ENCODE measurements at places on chromosomes 6 and 20. TPM values are rescaled to one million over a fixed set of nuclear protein-coding genes. Genes with fewer than 3 reads are reported as not detected.

The SEMG1 gene
- total RNA-seq: 4.0 TPM

The KIFC1 gene
- total RNA-seq: 61.7 TPM

The TCF21 gene
- total RNA-seq: 0.08 TPM

The ADGRB3 gene
- total RNA-seq: 1.9 TPM

The SIM1 gene
- total RNA-seq: 0.23 TPM

The LY6G6F gene
- not detected for total RNA-seq

DNA sequence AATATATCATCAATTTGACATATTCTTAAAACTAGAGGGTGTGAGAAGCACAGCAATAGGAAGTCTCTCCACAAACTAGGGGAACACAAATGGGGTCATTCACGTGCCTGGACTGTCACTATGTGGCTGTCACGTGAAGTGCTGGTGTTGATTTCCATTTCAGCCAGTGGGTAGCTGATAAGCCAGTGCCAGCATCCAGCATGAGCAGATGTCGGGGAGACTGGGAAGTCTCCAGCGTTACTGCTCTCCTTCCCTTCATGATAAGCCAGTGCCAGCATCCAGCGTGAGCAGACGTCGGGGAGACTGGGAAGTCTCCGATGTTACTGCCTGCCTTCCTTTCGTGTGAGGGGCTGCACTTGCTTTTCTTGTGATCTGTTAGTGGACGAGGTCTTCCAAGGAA lies 5.6 kb upstream of the SLC17A9 start:
- H3K36me3 ChIP-seq: peaks cover 57% of the 10 kb centered on the region
- H3K27me3 ChIP-seq: no peaks in the 10 kb centered on the region
- no peak overlapping the region for H3K27ac ChIP-seq
- no peak overlapping the region for H3K4me3 ChIP-seq

DNA sequence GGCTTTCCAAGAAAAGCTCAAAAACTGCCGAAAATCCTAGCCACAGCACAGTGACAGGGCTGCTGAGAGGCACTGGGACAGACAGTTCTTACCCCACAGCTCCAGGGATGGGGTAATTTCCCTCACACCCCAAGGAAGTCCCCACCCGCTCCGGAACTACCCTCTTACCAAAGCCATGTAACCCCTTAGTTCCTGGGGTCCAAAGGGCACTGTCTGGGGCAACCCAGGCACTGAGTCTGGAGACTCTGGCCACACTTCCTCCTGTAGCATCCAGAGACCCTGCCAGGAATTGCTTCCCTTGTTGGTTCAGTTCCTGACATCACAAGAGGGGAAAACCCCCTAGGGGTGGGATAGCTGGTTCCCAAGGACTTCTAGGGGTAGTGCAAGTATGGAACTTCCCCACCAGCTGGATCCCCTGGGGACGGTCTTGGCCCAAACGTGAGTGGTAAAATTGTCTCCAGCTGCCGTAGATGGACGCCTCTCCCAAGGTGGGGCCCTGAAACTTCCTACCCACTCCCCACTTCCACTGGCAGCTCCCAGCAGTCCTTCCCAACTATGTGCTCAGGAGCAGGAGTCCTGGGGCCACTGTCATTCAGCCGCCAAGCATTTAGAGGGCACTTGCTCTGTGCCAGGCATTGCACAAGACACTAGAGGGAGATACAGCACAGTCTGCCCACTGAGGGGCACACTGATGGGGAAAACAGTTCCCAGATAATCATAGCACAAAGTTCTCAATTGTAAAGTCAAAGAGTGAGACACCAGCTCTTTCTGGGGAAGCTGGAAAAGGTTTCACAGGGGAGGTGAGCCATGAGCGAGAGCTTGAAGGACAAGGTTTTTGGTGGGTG lies 17.2 kb upstream of the HCK start:
- DNase-seq: peak; percentile 48
- peaks cover 6% of the 10 kb centered on the region for H3K4me1 ChIP-seq
- H3K27ac ChIP-seq: no peak overlapping the region
- H3K4me3 ChIP-seq: no peak overlapping the region
- H3K27me3 ChIP-seq: peaks cover 12% of the 10 kb centered on the region

DNA sequence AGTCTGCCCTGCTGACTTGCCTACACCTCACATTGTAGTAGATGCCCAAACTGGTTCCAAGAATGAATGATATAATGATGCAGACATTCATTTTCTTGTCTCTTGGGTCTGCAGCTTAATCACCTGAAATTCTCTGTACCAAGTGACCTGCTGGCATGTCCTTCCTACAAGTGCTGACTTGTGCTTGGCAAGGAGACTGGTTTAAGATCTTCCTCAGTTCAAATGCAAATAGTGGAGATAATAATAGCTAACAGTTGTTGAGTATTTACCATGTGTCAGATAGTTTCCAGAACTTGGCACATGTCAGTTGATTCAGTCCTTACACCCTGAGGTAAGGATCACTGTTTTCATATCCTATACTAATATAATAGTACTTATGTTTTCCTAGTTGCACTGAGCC lies 223.4 kb downstream of the SLC24A3 start:
- no peak overlapping the region for H3K27ac ChIP-seq
- no peak overlapping the region for H3K4me3 ChIP-seq
- no peaks in the 10 kb centered on the region for H3K27me3 ChIP-seq
- DNase-seq: no peak

DNA sequence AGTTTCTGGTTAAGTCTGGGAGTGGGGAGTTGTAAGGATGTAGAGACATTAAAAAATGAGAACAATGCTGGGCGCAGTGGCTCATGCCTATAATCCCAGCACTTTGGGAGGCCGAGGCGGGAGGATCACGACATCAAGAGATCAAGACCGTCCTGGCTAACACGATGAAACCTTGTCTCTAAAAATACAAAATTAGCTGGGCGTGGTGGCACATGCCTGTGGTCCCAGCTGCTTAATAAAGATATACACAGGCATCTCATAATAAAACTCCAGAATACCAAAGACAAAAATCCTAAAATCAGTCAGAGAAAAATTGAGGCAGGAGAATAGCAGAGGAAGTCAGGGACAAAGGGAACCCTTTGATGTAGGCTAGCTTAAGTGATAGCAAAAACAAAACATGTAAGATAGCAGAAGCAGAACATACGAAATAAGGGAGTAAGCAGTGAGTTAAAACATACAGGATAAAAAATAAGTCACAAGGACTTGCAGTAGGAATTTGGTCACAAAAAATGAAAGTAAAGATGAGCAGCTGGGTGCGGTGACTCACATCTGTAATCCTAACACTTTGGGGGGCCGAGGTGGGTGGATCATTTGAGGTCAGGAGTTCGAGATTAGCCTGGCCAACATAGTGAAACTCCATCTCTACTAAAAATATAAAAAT lies 23.6 kb downstream of the DDX43 start:
- no peak overlapping the region for H3K4me3 ChIP-seq
- no peaks in the 10 kb centered on the region for H3K4me1 ChIP-seq
- H3K27me3 ChIP-seq: no peaks in the 10 kb centered on the region
- DNase-seq: no peak

- peaks cover 17% of the 10 kb centered on the region for H3K4me1 ChIP-seq
- DNase-seq: no peak
- H3K36me3 ChIP-seq: no peaks in the 10 kb centered on the region
- no peaks in the 10 kb centered on the region for H3K27me3 ChIP-seq
- H3K27ac ChIP-seq: no peak overlapping the region
- H3K4me3 ChIP-seq: no peak overlapping the region
Measured at GRCh38 chr6:149031201-149031858, 284.5 kb downstream of the UST start.

- no peak overlapping the region for H3K4me3 ChIP-seq
- no peak for DNase-seq
- no peaks in the 10 kb centered on the region for H3K27me3 ChIP-seq
- H3K36me3 ChIP-seq: no peaks in the 10 kb centered on the region
- H3K4me1 ChIP-seq: peaks cover 10% of the 10 kb centered on the region
- H3K27ac ChIP-seq: no peak overlapping the region
Measured at GRCh38 chr6:162345051-162345511, 382.5 kb downstream of the PRKN start.

DNA sequence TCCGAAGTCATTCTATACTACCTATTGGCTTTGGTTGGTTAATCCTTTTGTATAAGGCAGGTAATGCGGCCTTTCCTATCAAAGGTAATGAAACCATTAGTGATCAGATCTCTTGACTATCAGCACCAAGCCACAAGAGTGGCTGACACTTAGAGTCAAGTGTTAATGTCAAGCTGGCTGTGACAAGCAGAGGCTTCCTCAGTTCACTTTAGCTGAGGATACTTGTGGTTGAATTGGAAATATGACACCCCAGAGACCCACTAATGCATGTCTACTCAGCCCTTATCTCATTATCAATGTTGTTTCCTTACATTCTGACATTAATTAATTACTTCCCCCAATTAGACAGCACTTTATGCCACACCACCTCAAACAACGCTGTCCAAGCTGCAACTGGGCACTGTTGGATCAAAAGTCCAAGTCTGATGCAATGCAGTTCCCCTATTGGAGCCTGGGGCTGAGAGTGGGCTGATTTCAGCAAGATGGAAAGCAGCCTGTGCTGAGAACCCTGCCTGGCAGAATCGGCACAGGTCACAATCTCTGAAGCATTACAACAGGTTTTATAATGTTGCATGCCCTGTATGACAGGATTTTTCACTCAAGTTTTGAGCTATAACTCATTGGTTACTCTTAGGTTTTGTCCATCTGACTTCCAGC lies 273.5 kb downstream of the COL12A1 start:
- no peaks in the 10 kb centered on the region for H3K27me3 ChIP-seq
- peaks cover 9% of the 10 kb centered on the region for H3K4me1 ChIP-seq
- H3K4me3 ChIP-seq: no peak overlapping the region
- no peak for DNase-seq

- H3K4me3 ChIP-seq: no peak overlapping the region
- H3K27me3 ChIP-seq: no peaks in the 10 kb centered on the region
- DNase-seq: no peak
- H3K4me1 ChIP-seq: no peaks in the 10 kb centered on the region
- H3K36me3 ChIP-seq: no peaks in the 10 kb centered on the region
Measured at GRCh38 chr20:34621383-34622367, 55.2 kb downstream of the PIGU start.

DNA sequence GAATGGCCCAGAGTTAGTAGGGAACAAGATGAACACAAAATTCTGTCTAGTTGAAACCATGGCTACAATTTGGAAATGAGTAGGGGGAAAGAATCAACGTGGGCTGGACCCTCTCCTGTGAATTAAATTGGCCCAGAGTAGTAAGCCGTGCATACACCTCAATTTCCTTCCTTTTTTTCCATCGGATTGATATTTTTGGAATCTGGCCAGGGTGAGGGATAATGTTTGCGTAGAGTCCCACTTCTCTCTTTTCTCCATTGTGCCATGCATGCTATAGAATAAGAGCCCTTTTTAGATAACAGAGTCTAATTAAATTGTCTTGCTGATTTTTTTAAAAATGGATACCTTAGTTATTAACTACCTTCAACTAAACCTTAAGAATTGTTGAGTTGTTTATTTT lies 35.2 kb downstream of the XRN2 start:
- H3K27me3 ChIP-seq: no peaks in the 10 kb centered on the region
- H3K27ac ChIP-seq: no peak overlapping the region
- peaks cover 10% of the 10 kb centered on the region for H3K4me1 ChIP-seq
- DNase-seq: no peak
- no peak overlapping the region for H3K4me3 ChIP-seq

- H3K27ac ChIP-seq: no peak overlapping the region
- H3K27me3 ChIP-seq: peaks cover 16% of the 10 kb centered on the region
- peak overlapping the region; percentile 82 for H3K4me3 ChIP-seq
- peak; percentile 56 for DNase-seq
- no peaks in the 10 kb centered on the region for H3K4me1 ChIP-seq
Measured at GRCh38 chr6:30260036-30260504, 46.9 kb upstream of the TRIM26 start.

- peaks cover 10% of the 10 kb centered on the region for H3K4me1 ChIP-seq
- H3K27ac ChIP-seq: no peak overlapping the region
- H3K27me3 ChIP-seq: peaks cover 37% of the 10 kb centered on the region
- H3K36me3 ChIP-seq: no peaks in the 10 kb centered on the region
- DNase-seq: peak; percentile 70
- peak overlapping the region; percentile 76 for H3K4me3 ChIP-seq
Measured at GRCh38 chr6:109977791-109978173, 329 bp upstream of the GPR6 start.

Data from GM23338 (cell line).